ENCODE measurements at places on chromosomes 4 and X.

GRCh38 chrX:39149761-39150160, 348.5 kb downstream of the MID1IP1 start:
- peak; percentile 62 for DNase-seq

GRCh38 chrX:21683941-21684340, 25.8 kb upstream of the KLHL34 start:
- no peak for DNase-seq

- DNase-seq = no peak
Observed at GRCh38 chrX:24485323-24485722, 20.2 kb downstream of the PDK3 start.

DNA sequence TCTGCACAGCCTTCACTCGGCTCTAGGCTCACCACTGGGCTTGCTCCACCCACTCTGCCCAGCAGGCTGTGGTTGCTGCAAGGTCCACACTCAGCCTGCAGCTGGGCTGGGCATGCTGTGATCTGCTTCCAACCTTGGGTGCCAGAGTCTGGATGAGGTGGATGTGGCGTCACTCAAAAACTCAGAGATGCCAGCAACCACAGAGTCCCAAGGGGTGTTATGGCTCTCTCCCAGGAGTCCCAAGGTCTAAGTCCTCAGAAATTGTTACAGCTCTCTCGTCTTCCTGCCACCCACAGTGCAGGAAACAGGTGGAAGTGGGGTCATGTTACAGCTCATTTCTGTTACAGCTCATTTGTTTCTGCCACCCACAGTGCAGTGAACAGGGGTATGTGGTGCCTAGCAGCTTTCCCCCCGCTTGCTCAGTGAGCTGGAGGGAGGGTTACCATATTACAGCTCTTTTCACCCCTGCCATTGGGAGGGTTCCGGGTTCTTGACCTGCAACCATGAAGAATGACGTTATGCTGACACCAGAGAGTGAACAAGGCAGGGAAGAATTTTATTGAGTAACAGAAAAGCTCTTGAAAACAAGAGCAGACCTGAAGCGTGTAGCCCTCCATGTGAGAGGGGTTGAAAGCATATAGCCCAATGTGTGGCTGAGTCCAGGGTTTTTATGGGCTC, 893.9 kb downstream of the PCDH7 start:
- no peak for DNase-seq

DNA sequence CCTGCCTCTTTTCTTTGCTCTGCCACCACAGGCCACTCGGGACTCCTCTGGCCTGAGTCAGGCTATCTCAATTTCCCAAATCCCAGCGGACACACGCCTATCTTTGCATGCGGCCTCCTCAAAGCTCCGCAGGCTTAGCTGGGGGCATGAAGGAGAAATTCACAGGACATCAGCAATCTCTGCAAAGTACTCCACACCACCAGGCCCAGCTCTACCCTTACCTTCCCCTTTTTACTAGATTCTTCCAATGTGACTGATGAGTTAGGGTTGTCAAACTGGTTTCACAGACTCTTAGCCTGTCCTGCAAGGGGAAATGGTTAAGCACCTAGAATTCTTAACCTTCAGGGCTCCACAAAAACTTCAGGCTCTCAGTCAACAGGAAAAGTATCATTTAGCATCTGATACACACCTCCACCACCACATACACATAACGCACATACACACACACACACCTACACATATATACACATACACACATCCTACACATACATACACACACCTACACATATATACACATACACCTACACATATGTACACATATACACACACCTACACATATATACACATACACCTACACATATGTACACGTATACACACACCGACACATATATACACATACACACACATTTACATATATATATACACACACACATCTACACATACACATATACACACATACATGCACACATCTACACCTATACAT, 349.1 kb downstream of the ANK2 start:
- no peak for DNase-seq

GRCh38 chr4:72169861-72170260, 138.1 kb downstream of the NPFFR2 start:
- DNase-seq = no peak

GRCh38 chr4:26105815-26106699, 192.0 kb downstream of the SMIM20 start:
- no peak for DNase-seq
